ENCODE measurements at places on chromosomes 3 and 15.
A peak's percentile ranks its signal among the peaks of the same experiment; 100 is the strongest.

DNA sequence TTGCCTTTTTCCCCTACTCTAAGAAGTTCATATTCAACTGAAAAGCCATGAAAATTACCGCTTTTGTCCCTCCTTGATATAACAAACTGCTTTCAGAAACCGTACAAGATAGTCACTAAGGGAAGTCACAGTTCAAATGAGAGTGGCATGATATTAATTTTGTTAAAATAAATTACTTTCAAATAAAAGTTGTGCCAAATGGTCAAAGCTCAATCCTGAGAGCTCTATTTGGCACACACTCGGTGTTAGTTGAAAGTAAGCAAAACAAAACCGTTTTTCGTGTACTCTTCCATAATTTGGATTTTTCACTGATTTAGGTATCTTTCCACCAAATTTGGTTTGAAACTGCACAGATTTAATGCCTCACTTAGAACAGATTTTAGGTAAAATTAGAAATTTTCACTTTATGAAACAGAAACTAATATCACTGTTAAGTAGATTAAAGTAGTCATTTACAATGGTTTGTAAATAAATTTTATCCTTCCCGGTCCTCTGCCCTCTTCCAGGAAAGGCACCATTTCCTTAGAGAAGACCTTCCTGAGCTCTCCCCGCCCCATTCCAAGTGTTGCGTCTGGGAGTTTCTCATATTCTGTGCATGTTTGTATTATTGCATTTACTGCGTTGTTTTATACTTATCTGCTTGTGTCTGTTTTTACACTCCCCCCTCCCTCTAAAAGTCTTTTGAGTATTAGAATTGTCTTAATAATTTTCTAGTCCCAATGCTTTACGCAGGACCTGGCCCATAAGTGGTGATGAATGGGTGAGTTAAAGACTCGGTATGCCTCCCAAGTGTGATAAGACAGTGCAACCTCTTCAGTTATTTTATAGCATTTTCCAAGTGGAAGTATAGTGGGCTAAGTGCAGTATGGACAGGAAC, 853 bp downstream of the TCAIM start:
- no peak for DNase-seq

DNA sequence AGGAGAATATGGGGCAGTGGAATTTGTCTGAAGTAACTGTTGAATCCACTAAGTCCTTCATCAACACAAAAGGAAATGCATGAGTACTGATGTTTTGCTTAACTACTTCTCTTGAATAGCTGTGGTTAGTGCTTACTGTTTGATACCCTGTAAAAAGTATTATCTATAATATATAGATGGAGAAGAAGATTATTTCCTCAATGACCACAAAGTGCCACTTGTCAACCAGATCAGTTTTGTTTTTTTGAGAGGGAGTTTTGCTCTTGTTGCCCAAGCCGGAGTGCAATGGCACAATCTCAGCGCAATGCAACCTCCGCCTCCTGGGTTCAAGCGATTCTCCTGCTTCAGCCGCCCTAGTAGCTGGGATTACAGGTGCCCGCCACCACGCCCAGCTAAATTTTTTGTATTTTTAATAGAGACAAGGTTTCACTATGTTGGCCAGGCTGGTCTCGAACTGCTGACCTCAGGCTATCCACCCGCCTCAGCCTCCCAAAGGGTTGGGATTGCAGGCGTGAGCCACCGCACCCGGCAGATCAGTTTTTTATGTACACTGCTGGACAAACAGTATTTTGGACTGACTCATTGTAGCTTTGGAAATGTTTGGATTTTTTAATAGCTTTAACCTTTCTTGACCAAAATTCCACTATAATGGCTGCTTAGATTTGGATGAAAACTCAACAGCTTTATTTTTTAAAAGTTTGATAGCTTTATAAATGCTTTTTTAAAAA, 1.5 kb upstream of the RPLP1 start:
- no peak for DNase-seq

DNA sequence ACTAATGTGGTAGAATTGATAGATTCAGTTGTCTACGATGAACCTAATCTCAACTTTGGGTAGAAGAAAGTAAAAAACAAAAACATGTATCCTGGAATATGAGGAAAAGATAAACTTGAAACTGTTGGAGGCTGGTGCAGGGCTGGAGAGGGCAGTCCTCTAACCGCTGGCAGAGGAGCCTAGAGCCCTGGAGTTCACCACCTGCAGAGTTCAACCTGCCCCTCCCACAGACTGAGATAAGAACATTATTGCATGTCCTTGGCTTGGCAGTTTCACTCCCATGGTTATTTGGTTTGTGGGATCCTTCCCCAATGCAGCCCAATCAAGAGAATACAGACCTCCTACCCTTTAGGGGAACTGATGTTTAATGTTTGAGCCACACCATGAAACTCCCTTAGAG, 53.2 kb upstream of the GATM start:
- no peak for DNase-seq

DNA sequence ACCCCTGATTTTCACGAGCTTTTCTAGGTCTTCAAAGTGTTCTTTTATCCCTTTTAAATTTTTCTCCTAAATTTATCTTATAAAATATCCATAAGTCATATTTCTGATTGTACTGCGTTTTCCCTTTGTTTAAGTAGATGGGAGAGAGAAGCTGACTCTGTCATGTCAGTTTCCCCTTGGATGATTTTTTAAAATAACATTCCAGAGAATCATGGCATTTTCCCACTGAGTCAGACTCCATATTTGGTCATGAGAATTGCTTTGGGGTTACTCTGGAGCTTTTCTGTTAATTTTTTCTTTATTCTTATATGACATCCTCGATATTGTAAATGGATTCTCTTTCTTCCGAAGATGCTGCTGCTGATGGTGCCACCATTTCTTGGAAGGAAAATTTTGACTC, 28.6 kb upstream of the UMPS start:
- DNase-seq = no peak

DNA sequence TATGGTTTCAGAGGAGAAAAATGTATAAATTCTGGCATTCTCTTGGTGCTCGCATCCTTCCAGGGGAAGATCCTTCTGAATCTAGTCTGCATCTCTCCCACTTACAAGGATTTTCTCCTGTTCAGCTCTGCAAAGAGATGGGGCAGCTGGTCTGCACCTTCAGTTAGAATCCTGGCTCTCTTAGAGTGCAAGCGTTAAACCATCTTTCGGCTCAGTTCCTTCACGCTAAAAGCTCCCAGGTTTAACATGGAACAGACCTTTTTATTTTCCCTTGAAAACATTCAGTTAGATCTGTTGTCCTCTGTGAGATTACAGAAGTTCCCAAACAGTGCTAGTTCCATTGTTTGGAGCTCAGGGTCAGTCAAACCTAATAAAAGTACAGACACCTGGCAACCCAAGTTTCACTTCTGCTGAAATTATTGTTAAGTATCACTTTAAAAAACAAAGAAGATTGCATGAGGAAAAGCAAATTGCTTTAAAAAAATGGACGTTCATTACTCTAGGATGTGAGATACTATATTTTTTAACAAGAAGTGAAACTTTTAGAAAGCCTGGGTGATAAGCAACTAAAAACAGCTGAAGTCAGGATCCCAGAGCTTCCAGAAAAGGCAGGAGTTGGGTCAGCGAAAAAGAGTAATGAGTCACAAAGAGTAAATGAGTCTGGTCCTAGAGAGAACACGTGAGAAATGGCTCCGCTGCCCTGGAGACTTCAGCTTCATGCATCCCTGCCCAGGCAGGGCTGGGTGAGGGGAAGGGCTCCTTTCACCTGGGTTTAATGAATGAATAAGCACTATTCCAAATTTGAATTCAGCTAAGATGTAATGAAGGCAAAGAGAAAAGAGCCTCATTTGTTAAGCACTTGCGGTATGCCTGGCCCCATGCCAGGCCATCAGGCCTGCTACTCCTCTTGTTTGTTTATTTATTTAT, 63.3 kb downstream of the ABTB1 start:
- no peak for DNase-seq

GRCh38 chr15:68697711-68698690, 119.2 kb downstream of the CORO2B start:
- DNase-seq = no peak

DNA sequence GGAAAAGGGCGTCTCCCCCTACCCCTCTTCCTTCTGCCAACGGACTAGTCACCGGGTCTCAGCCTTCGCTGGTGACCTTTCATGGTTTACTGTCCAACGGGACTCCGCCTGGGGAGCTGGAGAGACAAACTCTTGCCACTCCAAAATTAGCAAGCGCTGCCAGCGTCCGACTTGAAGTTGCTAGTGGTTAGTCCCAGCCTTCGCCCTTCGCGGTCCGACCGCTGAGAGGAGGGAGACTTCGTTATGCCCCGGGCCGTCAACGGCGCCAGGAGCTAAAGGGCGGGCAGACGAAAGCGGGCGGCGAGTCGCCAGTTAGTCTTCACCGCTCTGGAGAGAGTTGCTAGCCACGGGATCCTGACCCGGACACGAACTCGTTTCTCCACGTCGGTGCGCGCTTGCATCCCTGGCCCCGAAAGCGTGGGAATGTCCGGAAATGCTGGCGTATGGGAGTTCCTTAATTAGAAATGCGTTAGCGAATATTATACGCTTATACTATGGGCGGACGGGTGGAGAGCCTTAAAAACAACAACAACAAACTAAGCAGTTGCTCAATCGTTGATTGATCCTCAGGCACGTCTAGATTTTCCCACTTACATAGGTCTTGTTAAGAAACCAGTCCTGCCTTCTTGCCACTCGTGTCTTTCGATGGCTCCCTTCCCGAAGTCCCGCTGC, 716 bp downstream of the SMC4 start:
- peak; percentile 47 for DNase-seq

GRCh38 chr3:73729969-73730440, 105.3 kb upstream of the PDZRN3 start:
- DNase-seq = no peak

Data from activated naive CD8-positive, alpha-beta T cell treated with anti-CD3 and anti-CD28 coated beads for 36 hours (primary cell).